ENCODE measurements at places on chromosomes 7 and 10. TPM values are rescaled to one million over a fixed set of nuclear protein-coding genes. Genes with fewer than 3 reads are reported as not detected.

Gene CTAGE15
- not detected for total RNA-seq

Gene CABCOCO1
- total RNA-seq = 0.44 TPM

Gene CRYGN
- 0.25 TPM for total RNA-seq

Gene IL15RA
- 6.2 TPM for total RNA-seq

Gene RNF133
- total RNA-seq = 1.1 TPM

Gene POLR2J3
- total RNA-seq = 20.4 TPM

Gene CPED1
- 117 TPM for total RNA-seq

Gene SLC29A4
- total RNA-seq = 3.6 TPM

Gene CH25H
- 0.25 TPM for total RNA-seq

Gene ANXA8L1
- total RNA-seq = not detected

Gene PRLHR
- total RNA-seq = not detected

Gene NKX2-3
- total RNA-seq = not detected

Gene NDUFA5
- total RNA-seq = 31.9 TPM

Gene CALHM1
- not detected for total RNA-seq

Gene SRRM3
- 0.50 TPM for total RNA-seq

Measured in uterine smooth muscle cell (primary cell).